CD8-positive, alpha-beta memory T cell (primary cell): ENCODE measurements at places on chromosomes 6 and 20.

GRCh38 chr6:81890846-81891245 is 138.4 kb upstream of the TENT5A start:
- no peak overlapping the region for H3K4me3 ChIP-seq
- H3K4me1 ChIP-seq: no peaks in the 10 kb centered on the region

DNA sequence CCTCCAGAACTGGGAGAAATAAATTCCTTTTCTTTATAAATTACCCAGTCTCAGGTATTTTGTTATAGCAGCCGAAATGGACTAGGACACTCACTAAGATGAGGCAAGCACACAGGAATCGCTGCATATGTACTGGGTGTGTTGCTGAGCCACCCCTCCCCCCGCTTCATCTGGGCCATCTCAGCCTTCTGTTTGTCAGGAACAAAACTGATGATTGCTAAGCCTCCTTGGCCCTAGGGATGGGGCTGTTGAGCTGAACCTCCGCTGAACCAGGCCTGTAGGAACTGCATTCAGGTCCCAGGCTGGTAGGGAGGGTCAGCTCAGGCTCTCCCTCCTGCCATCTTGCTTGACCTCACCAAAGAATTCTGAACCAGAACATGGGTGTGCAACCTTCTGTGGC is 108.6 kb downstream of the MAP3K7 start:
- DNase-seq: no peak
- peaks cover 22% of the 10 kb centered on the region for H3K4me1 ChIP-seq
- H3K36me3 ChIP-seq: no peaks in the 10 kb centered on the region

DNA sequence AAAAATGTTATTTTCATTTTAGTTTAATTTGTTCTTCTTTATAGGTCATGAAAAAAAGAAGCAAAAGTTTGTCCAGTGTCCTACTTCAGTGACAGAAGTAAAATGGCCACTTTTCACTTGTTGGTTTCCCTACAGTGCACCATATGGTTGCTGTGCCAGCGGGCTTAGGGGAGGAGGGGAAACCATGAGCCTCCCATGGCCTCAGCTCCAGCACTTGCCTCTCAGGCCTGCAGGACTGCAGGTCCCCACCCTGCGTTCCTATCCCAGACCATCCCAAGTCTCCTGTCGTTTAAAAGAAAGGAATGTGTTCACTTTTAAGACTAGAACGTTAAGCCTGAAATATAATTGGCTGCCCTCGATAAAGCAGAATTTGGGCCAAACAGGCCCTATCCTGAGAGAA is 210.0 kb upstream of the TAB2 start:
- no peak overlapping the region for H3K4me3 ChIP-seq
- H3K27me3 ChIP-seq: no peaks in the 10 kb centered on the region
- no peak for DNase-seq
- H3K36me3 ChIP-seq: no peaks in the 10 kb centered on the region
- no peak overlapping the region for H3K27ac ChIP-seq

- no peak overlapping the region for H3K4me3 ChIP-seq
- no peaks in the 10 kb centered on the region for H3K27me3 ChIP-seq
- no peak for DNase-seq
- H3K27ac ChIP-seq: no peak overlapping the region
- no peaks in the 10 kb centered on the region for H3K36me3 ChIP-seq
Observed at GRCh38 chr6:168022488-168023321, 25.2 kb downstream of the KIF25 start.

GRCh38 chr6:165987483-165988301 is 180.0 kb downstream of the TBXT start:
- H3K27ac ChIP-seq: no peak overlapping the region
- H3K36me3 ChIP-seq: no peaks in the 10 kb centered on the region
- no peak overlapping the region for H3K4me3 ChIP-seq
- no peaks in the 10 kb centered on the region for H3K27me3 ChIP-seq
- no peak for DNase-seq

GRCh38 chr6:76876922-76877553 is 586.3 kb downstream of the HTR1B start:
- no peaks in the 10 kb centered on the region for H3K36me3 ChIP-seq
- H3K4me3 ChIP-seq: no peak overlapping the region
- no peaks in the 10 kb centered on the region for H3K4me1 ChIP-seq
- no peak for DNase-seq
- H3K27ac ChIP-seq: no peak overlapping the region

DNA sequence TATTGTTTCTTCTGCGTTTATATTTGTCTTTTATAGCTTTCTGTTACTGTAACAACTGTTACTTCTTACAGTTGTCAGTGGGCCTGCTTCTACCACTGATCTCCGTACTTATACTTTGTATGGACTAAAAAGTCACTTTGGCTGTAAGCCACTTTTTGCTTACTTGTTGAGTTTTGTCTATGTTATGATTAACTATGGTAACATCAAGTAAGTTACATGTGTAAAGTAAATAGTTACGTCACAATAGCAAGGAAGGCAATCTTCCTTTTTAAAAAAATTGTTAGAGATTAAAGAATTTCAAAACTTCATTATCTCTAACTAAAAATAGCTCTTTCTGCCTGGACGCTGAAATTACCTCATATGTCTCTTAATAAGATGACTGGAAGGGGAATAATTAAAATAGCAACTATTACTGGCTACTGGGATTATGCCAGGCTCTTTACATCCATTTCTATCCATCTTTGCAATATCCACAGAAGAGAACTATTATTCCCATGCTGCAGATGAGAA is 10.9 kb downstream of the TFB1M start:
- H3K27me3 ChIP-seq: no peaks in the 10 kb centered on the region
- H3K36me3 ChIP-seq: no peaks in the 10 kb centered on the region
- DNase-seq: no peak
- H3K27ac ChIP-seq: no peak overlapping the region
- no peaks in the 10 kb centered on the region for H3K4me1 ChIP-seq
- no peak overlapping the region for H3K4me3 ChIP-seq

GRCh38 chr6:134549854-134550253 is 231.9 kb upstream of the SGK1 start:
- no peaks in the 10 kb centered on the region for H3K36me3 ChIP-seq
- H3K27ac ChIP-seq: no peak overlapping the region

GRCh38 chr20:10634683-10635411 is 39.0 kb downstream of the JAG1 start:
- H3K27me3 ChIP-seq: no peaks in the 10 kb centered on the region
- H3K36me3 ChIP-seq: no peaks in the 10 kb centered on the region
- DNase-seq: no peak

- no peak overlapping the region for H3K27ac ChIP-seq
- H3K36me3 ChIP-seq: no peaks in the 10 kb centered on the region
- no peaks in the 10 kb centered on the region for H3K27me3 ChIP-seq
- H3K4me3 ChIP-seq: no peak overlapping the region
Observed at GRCh38 chr6:38279423-38279822, 360.3 kb downstream of the BTBD9 start.

GRCh38 chr6:101178748-101179147 is 214.8 kb upstream of the GRIK2 start:
- no peaks in the 10 kb centered on the region for H3K36me3 ChIP-seq
- no peak for DNase-seq
- H3K4me1 ChIP-seq: no peaks in the 10 kb centered on the region
- no peaks in the 10 kb centered on the region for H3K27me3 ChIP-seq
- no peak overlapping the region for H3K27ac ChIP-seq
- H3K4me3 ChIP-seq: no peak overlapping the region

DNA sequence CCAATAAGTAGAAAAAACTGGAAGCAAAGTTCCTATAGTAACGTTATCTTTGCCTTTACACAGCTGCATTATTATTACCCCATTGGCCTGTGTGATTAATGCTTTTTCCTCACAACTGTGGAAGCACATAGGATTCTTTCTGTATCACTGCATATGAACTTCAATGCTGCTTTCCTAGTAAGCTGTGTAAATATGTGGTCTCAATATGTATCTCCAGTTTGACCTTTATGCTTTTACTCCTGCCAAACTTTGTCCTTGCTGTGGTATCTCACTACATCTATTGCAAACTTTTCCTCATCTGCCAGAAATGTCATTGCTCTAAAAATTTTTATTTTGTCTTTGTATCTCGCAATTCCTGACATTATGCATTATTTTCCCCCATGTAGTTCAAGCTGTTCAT is 168.6 kb downstream of the ZFAND3 start:
- peaks cover 21% of the 10 kb centered on the region for H3K4me1 ChIP-seq
- no peaks in the 10 kb centered on the region for H3K36me3 ChIP-seq
- H3K27me3 ChIP-seq: no peaks in the 10 kb centered on the region
- H3K27ac ChIP-seq: no peak overlapping the region

- no peaks in the 10 kb centered on the region for H3K4me1 ChIP-seq
- DNase-seq: no peak
- no peak overlapping the region for H3K4me3 ChIP-seq
- H3K36me3 ChIP-seq: no peaks in the 10 kb centered on the region
- peaks cover 58% of the 10 kb centered on the region for H3K27me3 ChIP-seq
Observed at GRCh38 chr6:27297857-27298730, 14.0 kb downstream of the POM121L2 start.
